GM12865 (cell line): ENCODE measurements at places on chromosomes 13 and 19.

DNA sequence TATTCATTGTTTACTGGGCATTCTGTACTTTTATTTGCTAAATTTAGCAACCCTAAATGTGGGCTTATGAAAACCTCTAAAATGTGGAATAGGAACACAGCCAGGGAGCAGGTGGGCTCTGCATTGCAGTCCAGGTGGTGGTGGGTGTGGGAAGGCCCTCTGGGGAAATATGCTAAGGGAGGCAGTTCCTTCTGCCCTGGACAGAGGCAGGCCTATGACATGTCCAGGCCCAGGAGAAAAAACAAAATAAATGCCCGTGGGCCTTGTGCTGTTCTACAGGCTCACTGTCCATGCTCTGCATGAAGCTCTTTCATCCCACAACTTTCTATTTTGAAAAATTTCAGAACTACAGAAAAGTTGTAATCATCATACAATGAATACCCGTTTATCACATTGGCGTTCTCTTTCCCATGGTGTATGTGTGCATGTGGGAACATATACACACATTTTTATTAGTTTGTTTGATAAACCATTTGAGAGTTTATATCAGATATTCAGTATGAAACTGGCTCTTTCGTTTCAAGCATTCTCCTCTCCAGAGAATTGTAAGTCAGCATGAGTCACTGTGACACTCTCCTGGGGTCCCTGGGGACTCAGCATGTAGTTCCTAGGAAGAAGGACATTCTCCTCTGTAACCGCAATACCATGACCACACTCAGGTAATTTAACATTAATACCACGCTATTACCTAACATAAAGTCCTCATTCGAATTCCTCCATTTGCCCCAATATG lies 505.3 kb downstream of the COG6 start:
- peak; percentile 25 for DNase-seq

GRCh38 chr13:91922969-91923592 lies 524.7 kb downstream of the GPC5 start:
- no peak for DNase-seq

DNA sequence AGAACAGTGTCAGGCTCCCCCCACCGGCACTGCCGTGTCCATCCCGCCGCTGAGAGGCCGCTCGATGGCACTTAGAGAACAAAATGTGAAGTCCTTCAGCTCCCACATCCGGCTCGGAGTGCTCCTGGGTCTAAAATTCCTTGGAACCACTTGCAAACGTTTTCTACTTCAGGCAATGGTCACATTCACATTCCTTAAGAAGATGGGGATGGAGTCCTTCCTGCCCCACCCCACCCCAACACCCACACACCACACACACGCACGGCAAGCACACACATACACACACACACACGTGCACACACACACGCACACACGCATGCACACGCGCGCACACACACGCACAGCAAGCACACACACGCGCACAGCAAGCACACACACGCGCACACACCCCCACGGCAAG lies 83.4 kb downstream of the SOX1 start:
- DNase-seq, result no peak

GRCh38 chr19:7292950-7293761 lies 1.1 kb downstream of the INSR start:
- DNase-seq, result peak; percentile 22

GRCh38 chr13:45548281-45548680 lies 67.3 kb downstream of the ERICH6B start:
- DNase-seq, result no peak

- DNase-seq, result no peak
Measured at GRCh38 chr13:43444081-43444480, 342.7 kb downstream of the ENOX1 start.

DNA sequence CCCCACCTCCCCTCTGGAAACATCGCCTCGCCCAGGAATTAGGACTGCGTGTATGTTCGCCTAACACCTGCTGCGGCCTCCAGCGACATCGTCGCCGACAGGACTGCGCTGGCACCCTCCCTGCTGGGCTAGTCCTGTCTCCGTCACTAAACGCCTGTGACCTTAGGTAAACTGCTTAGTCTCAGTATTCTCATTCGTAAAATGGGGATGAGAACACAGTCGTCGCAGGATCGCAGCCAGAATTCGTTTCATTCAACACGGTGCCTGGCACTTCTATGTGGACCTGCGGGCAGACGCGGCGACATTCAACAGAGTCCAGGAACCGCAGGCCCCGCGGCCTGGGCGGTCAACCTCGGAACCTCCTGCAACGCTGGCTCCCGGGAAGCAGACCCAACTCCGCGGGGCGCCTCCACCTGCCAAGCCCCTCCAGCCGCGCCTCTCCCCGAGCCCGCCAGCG lies 485 bp downstream of the CRYL1 start:
- peak; percentile 51 for DNase-seq
